ENCODE measurements at places on chromosomes 4 and X.

DNA sequence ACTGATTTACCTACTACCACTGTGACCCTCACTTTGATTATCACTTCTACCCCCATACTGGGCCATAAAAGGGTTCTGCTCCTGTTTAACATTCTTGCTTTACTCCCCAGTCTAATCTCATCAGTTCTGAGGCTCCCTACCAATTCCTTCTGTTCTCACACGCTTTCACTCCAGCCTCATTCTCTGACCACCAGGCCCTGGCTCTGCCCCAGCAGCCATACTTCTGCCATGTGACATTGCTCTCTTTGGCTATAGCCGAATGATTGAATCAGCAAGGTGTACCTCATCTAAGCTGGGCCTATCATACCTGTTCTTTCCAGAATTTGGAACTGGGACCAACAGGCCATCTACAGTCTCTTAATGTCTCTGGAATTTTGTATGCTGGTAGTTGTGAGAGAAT is 14.4 kb upstream of the ELF2 start:
- DNase-seq: no peak

DNA sequence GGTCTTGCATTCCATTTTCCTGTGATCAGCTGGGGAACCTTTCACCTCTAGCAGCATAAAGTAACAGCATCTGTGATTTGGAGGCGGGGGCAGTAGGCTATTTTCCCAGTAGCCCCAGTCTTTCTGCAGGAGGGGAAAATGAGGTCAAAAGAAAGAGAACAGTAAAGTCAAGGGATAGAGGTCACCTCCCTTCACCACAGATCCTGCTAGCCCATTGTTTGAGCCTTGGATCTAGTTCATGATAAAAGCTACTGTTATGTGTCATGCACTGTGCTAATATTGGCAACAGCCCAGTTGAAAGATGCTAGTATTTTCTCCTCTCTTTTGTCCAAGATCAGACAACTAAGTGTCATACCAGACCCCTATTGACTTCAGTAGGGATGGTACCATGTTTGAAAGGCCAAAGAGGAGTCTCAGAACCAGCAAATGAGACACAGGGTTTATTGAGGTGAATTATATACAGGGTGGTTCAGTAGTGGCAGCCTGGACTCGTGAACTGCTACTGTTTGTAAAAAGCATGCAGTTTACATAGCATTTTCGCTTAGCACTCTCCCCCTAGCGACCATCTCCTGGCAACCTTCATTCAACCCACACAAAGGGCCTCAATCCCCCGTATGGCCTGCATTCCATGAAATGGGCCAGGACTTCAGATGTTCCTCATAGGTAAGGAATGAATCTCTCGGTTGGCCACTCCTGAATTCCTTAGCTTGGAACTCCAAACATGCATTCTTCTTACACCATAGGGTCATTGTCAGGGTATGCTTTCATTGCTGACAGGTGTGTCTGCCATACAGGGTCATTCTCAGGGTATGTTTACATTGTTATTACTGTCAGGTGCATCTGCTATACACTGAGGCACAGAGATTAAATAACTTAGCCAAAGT is 170.0 kb upstream of the FRMPD4 start:
- DNase-seq: no peak

GRCh38 chr4:3369781-3370674 is 71.7 kb upstream of the HGFAC start:
- DNase-seq: peak; percentile 96

DNA sequence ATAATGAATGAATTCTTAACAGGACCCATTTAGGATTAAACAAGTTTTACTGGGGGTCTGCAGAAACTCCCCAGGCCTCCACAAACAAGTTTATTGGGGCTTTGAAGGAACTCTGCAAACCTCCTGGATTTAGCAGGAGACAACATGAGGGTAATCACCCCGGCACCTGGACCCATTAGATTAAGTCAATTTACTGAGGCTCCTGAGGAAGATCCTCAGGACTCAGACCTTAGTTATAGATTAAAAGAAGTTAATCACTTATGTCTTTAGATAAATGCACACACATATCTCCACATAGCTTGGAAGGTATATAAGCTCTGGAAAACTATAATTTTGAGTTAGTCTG is 29.4 kb downstream of the XG start:
- no peak for DNase-seq

DNA sequence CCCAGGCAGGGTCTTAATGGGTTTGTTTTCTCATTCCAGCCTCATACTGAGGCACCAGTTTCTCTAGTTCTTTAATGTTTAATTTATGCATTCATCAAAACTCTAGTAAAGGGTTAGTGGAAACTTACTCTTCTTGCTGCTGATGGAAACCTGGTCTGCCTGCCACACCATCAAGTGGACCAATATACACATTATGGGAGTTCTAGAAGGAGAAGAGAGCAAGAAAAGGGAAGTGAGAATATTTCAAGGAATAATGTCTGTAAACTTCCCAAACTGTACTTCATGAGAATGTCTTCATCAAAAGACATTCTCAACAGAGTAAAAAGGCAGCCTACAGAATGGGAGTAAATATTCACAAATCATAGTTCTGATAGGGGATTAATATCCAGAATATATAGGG is 20.9 kb upstream of the DHX15 start:
- DNase-seq: no peak

DNA sequence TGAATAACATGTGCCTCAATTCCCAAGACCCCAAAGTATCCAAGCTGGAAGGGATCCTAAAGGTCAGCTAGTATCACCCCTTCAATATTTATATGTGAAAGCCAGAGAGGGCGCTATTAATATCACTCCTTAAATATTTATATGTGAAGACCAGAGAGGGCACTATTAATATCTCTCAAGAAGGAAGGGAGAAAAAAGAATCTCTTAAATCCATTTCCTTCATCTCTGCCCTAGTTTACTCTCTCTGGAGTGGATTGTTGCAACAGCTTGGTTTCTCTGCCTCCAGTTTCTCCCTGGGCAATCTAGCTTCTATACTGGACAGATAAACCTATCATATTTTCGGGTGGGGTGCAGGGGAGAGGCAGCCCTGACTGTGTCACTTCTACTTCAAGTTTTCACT is 31.6 kb upstream of the MSN start:
- DNase-seq: peak; percentile 5

- peak; percentile 36 for DNase-seq
Measured at GRCh38 chrX:13023567-13023966, 20.9 kb downstream of the FAM9C start.

DNA sequence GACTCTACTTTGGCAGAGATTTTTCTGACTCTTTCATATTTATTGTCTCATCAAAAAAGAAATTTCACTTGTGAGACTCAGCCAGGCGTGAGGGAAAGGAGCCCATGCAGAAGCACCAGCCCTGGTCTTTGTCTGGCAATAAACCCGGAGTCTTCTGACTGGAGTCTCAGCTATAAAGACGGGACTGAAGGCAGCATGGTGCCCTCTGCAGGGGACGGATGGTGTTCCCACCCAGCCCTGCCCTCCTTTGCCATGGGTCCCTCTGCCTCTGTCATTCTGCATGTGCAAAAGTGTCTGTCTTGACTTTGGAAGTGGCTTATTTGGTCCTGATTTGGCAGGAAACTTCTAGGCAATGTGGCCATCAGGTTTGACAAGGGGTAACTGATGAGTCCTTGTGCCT is 14.2 kb downstream of the ZNF185 start:
- no peak for DNase-seq

DNA sequence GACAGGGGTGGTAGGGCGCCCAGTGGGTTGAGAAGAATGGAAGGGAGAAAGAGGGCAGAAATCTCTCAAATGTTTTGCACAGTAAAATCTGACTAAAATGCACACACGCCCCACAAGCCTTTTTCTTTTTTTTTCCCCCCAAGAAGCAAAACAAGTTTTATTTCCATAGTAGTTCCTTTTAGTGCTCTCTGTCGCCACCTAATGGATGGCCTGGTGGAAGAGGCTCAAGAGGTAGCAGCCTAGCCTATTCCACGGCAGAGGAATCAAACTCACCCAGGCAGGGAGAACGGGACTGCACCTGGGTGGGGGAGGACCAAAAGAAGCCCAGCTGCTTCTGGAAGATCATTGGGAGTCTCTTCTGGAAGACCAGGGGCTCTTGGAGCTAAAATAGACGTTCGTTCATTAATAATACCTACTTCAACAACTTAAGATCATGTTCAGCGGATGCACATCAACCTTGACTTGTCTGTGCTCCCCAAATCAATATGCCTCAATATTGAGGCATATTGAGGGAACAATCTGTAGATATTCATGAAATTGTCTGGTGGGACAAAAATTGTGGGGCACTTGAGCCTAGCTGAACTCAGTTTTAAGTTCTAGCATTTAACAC is 31.6 kb upstream of the IRAK1 start:
- DNase-seq: peak; percentile 61

- no peak for DNase-seq
Measured at GRCh38 chr4:38529189-38530115, 134.5 kb upstream of the KLF3 start.

DNA sequence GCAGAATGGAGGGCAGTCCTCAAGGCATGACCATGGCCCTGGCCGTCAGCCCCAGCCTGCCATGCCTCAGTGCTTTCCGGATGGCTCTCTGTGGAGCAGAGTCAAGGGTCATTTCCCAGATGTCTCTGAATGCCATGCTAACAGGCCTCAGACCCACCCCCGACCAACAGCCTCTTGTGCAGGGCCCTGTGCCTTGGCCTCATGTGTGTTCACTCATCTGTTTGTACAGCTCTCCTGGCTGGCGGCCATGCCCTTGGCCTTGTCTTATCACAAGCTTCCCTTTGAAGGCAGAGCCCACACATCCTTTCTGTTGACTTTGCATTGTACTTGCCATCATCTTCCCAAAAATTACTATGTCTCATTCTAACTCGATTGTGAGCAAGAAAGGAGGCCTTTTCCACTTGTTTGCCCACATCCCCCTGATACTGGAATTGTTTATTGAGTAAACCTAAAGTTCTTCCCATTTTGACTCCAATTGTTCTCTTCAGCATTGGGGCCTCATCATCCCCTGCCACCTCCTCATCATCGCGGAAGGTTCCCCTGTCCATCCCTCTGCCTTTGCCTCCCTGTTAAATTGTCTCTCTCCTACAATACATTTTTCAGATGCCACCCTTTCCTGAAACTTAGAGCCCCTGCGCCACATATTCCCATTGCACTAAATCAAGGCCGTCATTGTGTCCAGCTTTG is 6.3 kb downstream of the CA5B start:
- no peak for DNase-seq

- no peak for DNase-seq
Measured at GRCh38 chr4:141240259-141240658, 19.6 kb downstream of the ZNF330 start.
